ENCODE measurements at places on chromosomes 5 and 9.

DNA sequence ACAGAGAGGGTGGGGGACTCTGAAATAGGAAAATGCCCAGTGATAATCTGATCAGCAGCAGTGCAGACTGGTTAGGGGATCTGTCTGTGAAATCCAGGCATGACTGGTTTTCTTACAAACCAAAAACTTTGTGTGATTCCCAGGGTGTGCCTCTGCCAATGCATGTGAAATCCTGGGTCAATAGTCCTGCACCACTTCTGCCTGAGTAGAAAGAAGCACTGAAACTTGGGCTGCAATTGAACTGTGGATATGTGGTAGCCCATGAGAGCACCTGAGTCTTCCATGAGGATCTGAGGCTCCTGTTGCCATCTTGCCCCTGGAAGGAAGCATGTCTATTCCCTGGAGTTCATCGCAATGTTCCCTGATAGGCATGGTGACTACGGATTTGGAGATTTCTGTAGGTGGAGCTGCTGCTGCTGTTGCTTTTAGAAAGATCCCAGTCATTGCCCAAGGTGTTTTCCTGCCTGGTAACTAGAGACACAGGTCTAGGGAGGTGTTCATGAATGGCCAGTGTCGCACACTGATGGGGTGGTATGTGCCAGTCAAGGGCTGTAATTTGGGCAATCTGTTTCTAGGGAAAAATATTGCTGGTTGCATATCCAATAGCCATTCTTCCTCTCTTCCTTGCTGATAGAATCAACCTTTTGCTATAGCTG is 146.7 kb downstream of the CARTPT start:
- no peak for DNase-seq

GRCh38 chr9:16032799-16033198 is 480.0 kb downstream of the CCDC171 start:
- DNase-seq, result no peak

- no peak for DNase-seq
Measured at GRCh38 chr9:124124729-124125650, 113.4 kb downstream of the LHX2 start.

GRCh38 chr9:107389617-107390071 is 99.9 kb downstream of the KLF4 start:
- peak; percentile 72 for DNase-seq

- DNase-seq, result no peak
Measured at GRCh38 chr9:129487658-129488483, 133.0 kb downstream of the C9orf50 start.

DNA sequence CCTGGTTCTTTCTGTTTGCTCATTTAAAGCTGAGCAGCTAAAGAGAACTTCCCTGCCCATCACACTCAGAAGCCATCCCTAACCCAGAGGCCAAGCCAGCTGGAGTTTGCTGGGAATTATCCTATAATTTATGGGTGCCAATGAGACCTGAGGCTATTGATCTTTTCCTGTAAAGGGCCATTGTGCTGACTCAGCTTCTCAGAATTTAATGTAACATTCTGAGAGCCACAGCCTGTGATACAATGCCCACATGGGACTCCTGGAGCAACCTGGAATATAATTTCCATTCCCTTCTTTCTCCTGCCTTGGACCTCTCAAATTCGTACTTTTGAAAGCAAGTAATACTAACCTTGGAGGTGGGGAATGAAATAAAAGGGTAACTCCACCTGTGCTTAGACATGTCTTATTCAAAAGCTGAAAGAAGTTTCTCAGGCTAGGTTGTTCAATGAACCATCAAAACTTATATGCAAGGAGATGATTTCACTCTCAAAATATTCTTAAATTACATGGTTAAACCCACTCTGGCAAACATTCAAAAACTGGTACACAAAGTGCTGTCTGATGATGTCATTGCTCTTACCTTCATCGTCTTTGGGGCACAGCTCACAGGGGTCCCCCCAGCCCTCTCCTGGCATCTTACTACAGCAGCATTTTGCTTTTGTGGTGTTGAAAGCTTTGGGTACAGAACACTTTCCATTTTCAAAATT is 206.7 kb downstream of the SLC12A2 start:
- no peak for DNase-seq

DNA sequence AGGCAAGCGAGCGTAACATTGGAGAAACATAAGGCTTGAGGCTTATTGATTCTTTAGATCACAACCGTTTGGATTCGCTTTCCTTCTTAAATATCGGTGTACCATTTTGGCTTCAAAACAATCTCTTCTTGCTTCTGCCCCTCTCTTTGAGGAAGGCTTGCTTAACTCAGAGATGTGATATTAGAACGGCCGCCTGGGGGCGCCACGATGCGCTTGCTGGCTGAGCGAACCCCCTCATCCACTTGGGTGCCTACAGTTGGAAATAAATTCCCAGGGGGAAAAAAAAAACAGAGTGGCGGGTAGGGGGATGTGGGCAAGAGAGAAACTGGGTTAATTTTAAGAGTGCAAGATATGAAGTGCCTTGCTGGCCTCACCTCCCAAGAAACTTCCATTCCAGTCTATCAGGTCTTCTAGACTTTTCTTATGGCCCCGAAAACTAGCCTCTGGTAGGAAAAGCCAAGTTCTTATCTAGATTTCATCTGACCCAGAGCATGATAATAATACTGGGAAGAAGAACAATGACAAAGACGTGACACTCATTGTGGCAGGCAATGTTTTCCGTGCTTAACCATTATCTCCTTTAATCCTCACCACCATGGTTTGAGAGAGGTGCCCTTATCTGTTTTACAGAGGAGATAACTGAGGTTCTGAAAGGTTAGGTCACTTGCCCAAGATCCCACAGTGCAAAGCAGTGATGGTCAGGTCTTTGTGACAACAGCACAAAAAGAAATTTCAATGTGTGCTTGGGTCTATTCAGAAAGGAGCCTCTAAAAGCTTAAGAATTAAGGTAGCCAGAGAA is 115.8 kb downstream of the DPYSL3 start:
- no peak for DNase-seq

DNA sequence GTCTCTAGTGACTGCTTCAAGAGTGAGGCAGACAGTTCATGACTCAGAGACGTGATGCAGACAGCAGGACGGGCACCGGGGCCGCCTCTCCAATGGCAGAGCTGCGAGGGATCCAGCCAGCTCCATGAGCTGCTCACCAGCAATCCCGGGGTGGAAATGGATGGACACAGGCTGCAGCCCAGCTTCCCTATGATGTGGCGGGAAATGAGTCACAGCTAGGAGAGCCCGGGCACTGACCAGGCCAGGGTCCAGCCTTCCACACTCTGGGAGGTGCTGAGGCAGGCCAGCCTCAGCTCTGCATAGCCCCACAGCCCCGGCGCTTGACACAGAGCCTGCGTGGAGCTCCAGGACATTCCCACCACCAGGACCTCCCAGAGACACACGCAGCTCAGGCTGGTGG is 244.8 kb upstream of the IRX2 start:
- DNase-seq, result no peak

DNA sequence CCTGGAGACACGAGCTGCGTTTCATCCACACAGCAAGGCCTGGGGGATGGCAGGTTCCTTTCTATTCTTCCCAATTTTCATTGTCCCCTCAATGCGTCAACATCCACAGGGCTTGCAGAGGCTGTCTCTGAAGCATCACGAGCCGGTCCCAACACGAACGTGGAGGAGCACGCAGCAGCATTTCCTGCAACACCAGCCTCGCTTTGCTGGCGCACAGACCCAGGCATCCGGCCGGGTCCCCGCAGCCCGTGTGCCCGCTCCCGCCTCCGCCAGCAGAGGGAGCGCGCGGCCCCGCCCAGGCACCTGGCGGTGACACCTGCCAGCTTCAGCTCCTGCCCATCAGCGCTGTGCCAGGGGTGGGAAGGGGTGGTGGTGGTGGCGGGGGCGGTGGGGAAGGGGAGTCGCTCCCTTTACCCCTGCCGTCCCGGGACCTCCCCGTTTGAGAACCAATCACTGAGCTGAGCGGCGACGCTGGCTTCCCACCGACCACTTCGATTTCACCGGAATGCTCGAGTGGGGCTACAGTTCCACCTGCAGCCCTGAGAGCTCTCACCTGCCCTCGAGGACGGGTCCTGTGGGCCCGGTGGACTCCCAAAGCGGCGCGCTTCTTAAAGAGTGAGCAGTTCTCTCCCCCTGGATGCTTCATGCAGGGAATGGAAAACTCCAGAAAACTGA is 464.5 kb downstream of the ICE1 start:
- no peak for DNase-seq

- DNase-seq, result no peak
Measured at GRCh38 chr5:147819261-147819770, 12.2 kb downstream of the SPINK1 start.

Data from AG08395 (cell line).